ENCODE measurements at places on chromosomes 16 and 17. TPM values are rescaled to one million over a fixed set of nuclear protein-coding genes. Genes with fewer than 3 reads are reported as not detected.

GRCh38 chr17:42845918-42846593 is 1.7 kb downstream of the AOC2 start:
- peak; percentile 82 for DNase-seq

- no peak for DNase-seq
Measured at GRCh38 chr17:69864462-69864861, 210.6 kb upstream of the KCNJ16 start.

Gene NOD2
- 4.5 TPM for total RNA-seq

Gene TEKT3
- total RNA-seq = not detected

DNA sequence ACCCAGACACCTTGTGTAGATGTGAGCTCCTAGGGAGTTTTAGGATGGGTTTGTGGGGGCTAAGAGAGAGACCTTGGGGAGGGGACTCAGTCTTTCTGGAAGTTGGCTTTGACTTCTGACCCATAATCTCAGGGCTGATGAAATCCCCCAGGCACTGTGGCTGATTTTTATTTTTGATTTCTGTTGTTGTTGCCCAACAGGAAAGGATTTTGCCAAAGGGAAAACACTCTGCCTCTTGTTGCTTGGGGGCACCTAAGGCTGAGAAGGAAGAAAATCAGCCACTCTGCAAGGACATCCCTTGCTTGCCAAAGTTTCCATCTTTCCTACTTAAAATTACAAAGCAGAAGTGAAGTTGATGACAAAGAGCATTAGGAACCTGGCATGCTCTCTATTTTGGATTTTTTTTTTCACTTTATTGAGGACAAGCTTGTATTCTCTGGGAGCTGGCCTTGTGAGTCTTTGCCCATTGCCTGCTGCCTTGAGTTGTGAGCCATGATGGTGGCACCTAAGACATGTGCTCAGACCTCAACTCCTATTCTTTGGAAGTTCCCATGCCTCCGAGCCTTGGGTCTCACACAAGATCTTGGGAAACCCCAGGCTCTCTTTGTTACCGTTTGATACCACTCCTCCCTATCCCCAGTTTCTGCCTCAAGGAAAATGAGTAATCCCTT is 3.2 kb upstream of the C1QTNF1 start:
- DNase-seq = no peak

DNA sequence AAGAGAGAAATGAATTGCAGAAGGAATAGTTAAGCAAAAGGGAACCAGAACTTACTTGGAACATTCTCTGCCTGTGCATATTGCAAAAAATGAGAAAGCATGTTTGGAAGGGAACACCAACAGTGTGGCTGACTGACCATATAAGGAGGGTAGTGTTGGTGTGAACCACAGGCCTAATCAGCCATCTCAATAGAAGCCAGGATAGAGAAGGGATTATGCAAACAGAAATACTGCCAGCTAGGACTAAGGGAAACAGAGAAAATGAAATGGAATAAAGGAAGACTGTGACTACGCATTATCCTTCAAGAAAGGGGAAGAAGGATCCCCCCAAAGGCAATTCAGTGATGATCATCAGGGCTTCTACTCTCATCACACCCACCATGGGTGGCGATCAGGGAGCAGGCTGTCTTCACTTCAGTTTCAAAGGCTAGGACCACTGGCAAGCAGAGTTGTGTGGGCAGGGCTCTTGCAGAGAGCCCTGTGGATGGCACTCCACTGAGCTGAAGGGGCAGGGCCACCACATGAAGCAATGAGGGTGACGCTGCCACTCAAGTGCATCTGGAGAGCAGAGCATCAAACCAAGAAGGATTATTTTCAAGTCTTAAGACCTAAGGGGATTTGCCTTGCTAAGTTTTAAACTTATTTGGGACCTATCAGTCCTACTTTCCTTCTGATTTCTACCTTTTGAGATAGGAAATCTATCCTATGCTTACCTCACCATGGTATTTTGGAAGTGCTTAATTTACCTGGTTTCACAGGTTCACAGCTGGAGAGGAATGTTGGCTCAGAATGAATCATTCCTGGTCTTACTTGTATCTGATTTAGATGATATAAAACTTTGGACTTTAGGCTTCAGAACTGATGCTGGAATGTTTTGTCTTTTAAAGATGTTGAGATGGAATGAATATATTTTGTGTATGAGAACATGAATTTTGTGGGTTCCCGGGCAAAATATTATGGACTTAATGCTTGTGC is 140.5 kb downstream of the SSH2 start:
- DNase-seq = no peak

DNA sequence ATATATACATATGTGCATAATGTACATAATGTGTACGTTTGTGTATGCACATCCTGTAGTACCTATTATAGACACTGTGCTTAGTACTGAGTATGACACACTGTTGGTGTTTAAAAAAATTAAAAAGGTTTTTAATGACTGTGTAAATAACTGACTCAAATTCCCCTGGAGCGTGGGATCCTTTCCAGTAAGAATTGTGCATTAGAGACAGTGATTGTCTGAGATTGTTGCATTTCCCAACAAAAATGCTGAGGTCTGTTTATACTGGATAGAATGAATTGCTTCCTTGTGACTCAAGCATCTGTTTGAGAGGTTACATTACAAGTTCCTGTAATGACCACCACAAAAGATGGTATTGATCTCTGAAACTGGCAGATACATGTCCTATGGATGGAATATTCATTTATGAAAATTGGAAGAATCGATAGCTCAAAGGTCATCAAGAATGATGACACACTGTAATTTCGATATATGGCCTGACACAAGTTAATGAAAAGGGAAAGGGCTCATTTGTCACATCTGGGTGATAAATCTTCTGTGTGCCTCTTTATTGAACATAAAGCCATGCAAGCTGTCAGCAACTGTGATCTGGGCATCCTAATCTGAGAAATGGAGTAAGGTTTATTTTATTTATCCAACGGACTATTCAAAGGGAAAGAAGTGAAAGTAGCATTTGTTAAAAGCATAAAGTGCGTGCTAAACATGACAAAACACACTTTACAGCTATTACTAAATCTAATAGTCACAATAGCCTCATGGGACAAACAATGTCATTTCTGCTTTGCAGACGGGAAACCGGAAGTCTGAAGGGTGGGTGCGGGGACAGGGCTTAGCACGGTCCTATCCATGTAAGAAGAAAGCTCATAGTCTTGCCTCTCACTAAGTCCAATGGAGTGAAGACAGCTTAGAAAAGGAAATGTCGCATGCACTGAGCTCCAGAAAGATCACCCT is 228.8 kb downstream of the CDH11 start:
- DNase-seq = no peak

DNA sequence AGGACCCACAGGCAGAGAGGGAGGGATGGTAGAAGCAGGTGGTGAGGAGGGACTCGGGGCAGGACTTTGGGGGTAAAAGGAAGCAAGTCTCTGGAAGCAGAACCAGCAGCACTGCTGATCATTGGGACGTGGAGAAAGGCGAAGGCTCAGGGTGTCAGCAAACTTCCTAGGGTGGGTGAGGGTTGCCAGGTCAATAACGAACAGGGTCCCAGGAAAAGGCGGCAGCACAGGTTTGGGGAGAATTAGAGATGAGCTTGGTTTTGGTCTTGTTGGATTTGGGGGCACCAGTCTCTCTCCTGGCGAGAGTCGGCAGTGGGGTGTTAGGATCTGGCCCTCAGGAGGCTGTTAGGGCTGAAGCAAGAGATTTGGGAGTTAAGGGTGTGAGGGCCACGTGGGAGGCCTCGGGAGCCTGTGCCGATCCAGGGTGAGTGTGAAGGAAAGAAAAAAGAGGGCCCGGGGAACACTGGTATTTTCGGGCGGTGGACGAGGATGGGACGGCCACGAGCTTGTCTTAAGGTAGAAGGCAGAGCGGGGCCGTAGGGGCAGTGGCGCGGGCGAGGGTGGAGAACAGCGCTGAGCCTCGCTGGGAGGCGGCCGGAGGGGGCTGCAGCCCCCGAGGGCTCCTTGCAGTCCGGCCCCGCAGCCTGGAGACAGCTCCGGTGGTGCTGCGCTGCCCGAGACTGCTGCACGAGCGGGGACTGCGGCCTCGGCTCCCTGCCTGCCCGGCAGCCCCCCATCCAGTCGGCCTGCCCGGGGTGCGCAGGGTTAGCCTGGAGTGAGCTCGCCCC is 765 bp upstream of the ADORA2B start:
- DNase-seq = no peak

- DNase-seq = no peak
Measured at GRCh38 chr16:66774981-66775380, 23.6 kb upstream of the DYNC1LI2 start.

- DNase-seq = no peak
Measured at GRCh38 chr16:85675251-85675874, 13.4 kb downstream of the GINS2 start.

DNA sequence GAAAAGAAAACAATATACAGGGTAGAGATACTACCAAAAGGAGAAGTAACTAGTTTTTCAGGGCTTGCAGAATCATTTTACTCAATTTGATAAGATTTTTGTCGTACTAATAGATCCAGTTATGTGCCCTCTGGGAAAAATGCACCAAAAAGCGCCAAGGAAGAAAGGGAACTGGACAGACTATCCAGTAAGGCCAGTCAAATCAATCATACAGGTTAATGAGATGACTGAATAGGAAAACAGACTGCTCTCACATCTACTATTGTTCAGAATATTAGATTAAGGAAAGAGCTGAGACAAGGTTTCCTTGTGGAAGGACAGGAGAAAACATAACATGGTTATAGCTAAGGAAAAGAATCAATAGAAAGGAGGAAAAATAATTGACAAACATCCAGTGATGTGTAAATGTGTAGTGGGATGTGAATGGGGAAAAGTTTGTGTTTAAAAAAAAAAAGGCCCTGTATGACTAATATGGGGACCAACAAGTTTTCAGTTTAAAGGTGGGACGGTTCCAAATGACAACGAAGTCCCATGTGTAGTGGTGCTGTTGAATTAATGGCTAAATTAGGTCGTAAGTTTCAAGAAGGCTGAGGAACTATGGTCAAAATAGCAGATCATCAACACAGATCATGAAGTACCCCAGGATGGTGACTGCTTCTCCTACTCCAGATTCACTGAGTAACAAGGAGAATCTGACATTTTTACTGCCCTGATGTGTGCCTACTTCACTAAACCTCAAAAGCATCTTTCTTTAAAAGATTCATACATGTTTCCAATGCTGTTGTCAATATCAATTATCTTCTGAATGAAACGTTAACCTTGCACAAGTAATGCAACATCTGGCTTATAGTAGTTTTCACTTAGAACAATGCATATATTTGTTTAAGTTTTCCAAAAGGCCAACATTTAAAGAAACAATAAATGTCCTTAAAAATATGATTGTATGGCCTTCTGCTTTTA is 40.7 kb downstream of the BRIP1 start:
- no peak for DNase-seq

DNA sequence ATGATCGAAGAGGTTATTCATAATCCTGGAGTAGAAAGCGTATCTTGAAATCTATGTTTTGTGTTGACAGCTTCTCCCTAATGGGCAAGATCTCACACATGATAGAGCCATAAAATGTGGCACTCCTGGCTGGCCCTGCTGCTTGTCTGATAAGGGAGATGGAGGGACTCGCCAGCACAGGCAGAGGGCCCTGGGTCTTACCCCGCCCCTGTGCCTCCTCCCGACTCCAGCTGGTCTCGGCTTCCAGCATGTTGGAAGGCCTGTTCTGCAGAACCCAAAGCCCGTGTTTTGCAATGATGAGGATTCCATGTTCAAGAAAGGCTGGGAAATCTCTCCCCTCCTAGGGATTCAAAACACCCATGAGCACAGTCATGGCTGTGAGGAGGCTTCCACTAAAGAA is 106.7 kb upstream of the SDK2 start:
- no peak for DNase-seq

Gene PNMT
- 0.35 TPM for total RNA-seq

DNA sequence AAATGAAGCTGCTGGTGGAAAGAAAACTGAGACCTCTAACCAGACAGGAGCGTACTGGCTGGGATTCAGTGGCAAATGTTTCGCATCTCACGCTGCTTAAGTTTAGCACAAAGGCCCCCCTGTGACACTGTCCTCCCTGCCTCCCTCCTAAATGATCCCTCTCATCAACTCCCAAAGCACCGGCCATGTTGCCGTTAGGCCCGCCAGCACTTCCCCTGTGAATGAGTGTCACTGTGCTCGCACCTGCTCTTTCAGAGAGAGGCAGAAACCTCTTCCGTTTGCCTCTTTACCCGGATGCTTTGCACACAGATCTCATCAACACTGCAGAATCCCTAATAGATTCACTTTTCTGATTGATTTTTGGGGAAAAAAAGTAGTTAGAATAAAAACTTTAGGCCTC is 26.5 kb downstream of the MBTPS1 start:
- no peak for DNase-seq

Gene SPHK1
- 26.5 TPM for total RNA-seq

Gene KRTAP17-1
- not detected for total RNA-seq

- no peak for DNase-seq
Measured at GRCh38 chr17:47652570-47652969, 2.9 kb downstream of the KPNB1 start.

- DNase-seq = no peak
Measured at GRCh38 chr17:6903326-6903900, 71.9 kb upstream of the TEKT1 start.

Gene CCL16
- not detected for total RNA-seq

GRCh38 chr17:76174037-76174436 is 33.0 kb upstream of the FOXJ1 start:
- DNase-seq = no peak

Gene ATF7IP2
- 7.4 TPM for total RNA-seq
